ENCODE measurements at places on chromosomes 1 and 21.
A peak's percentile ranks its signal among the peaks of the same experiment; 100 is the strongest.

DNA sequence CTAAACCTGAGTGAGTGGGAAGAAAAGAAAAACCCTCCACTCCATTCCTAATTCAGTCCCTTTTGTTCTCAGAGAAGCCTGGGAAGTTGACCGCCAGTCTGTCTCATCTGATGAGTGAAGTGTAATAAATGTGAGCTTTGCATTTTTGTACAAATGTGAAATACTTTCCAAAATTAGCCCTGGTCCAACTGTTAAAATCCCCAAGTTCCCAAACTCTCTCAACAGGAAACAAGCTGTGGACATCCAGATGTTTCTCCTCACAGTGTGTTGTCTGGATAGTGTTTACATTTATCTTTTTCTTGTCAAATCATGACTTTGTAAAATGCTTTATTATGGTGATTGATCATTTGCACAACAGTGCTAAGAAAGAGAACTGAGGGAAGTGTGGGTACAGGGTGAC, 145.1 kb downstream of the TM2D1 start:
- peaks cover 34% of the 10 kb centered on the region for H3K27me3 ChIP-seq
- no peak for DNase-seq
- H3K36me3 ChIP-seq = no peaks in the 10 kb centered on the region

GRCh38 chr21:29193072-29193471, 62.6 kb downstream of the MAP3K7CL start:
- no peak overlapping the region for H3K27ac ChIP-seq
- no peak overlapping the region for H3K4me3 ChIP-seq
- peaks cover 8% of the 10 kb centered on the region for H3K36me3 ChIP-seq
- no peak for DNase-seq
- no peaks in the 10 kb centered on the region for H3K27me3 ChIP-seq

GRCh38 chr1:44044071-44044801, 13.0 kb upstream of the SLC6A9 start:
- no peak for DNase-seq
- H3K36me3 ChIP-seq = no peaks in the 10 kb centered on the region
- no peak overlapping the region for H3K4me3 ChIP-seq
- peaks cover 23% of the 10 kb centered on the region for H3K27me3 ChIP-seq

GRCh38 chr1:104706631-104707147, 957.0 kb downstream of the AMY1C start:
- DNase-seq = no peak
- peaks cover 5% of the 10 kb centered on the region for H3K4me1 ChIP-seq
- no peak overlapping the region for H3K27ac ChIP-seq
- no peaks in the 10 kb centered on the region for H3K36me3 ChIP-seq
- no peak overlapping the region for H3K4me3 ChIP-seq
- no peaks in the 10 kb centered on the region for H3K27me3 ChIP-seq

DNA sequence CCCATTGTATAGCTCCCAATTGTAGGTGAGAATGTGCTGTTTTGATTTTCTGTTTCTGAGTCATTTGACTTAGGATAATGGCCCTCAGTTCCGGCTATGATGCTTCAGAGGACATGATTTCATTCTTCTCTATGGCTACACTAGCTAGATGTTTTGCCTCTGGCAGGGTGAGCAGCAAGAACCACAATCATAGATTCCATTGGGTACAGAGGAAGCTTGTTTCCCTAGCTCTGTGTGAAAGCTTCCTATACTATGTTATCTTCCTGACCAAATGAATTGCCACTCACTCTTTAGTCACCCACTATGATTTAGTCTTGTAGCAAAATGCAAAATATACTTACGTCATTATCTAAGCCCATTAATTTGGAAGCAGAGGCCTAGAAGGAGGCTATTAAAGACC, 616.3 kb downstream of the PLA2G4A start:
- DNase-seq = no peak
- no peaks in the 10 kb centered on the region for H3K27me3 ChIP-seq
- H3K4me1 ChIP-seq = no peaks in the 10 kb centered on the region
- no peaks in the 10 kb centered on the region for H3K36me3 ChIP-seq
- H3K27ac ChIP-seq = no peak overlapping the region
- H3K4me3 ChIP-seq = no peak overlapping the region

- H3K4me1 ChIP-seq = peaks cover 72% of the 10 kb centered on the region
- H3K36me3 ChIP-seq = peaks cover 80% of the 10 kb centered on the region
- H3K27ac ChIP-seq = peak overlapping the region; percentile 83
- H3K4me3 ChIP-seq = peak overlapping the region; percentile 50
- no peaks in the 10 kb centered on the region for H3K27me3 ChIP-seq
Observed at GRCh38 chr21:34129901-34130715, 56.7 kb downstream of the MRPS6 start.

- H3K4me1 ChIP-seq = peaks cover 13% of the 10 kb centered on the region
- H3K4me3 ChIP-seq = no peak overlapping the region
- no peak for DNase-seq
- no peak overlapping the region for H3K27ac ChIP-seq
- peaks cover 44% of the 10 kb centered on the region for H3K27me3 ChIP-seq
Observed at GRCh38 chr1:20589331-20590278, 708 bp downstream of the CDA start.

GRCh38 chr1:180515364-180515763, 13.0 kb upstream of the ACBD6 start:
- H3K4me1 ChIP-seq = peaks cover 4% of the 10 kb centered on the region
- H3K4me3 ChIP-seq = no peak overlapping the region
- H3K27me3 ChIP-seq = peaks cover 7% of the 10 kb centered on the region
- H3K27ac ChIP-seq = no peak overlapping the region
- DNase-seq = no peak

DNA sequence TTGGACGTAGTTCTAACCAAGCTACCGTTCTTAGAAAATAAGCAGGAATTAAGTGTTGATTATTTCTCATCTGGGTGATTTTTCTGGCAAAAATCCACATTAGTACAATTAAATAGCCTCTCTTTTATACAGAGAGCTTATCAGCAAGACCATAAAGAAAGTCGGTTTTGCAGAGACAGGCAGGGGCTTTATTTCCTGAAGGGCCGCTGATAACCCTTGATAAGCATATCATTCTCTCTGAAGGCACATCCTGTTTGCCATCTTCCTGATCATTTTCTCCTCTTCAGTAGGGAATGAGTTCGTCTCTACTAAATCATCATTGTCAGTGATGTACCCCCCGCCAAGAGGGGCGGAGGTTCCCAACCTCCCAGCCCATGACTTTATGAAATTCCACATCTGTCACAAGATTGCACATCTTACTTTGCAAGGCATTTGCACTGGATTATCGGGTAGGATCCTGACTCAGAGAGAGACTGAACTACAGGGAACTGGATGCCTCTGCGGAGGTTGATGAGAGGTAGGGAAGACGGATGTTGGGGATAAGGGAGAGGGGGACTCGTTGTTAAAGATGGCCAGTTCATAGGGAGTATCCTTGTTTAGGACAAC, 115.7 kb downstream of the KCNJ6 start:
- H3K36me3 ChIP-seq = no peaks in the 10 kb centered on the region
- no peak overlapping the region for H3K27ac ChIP-seq
- DNase-seq = no peak
- H3K4me3 ChIP-seq = no peak overlapping the region

DNA sequence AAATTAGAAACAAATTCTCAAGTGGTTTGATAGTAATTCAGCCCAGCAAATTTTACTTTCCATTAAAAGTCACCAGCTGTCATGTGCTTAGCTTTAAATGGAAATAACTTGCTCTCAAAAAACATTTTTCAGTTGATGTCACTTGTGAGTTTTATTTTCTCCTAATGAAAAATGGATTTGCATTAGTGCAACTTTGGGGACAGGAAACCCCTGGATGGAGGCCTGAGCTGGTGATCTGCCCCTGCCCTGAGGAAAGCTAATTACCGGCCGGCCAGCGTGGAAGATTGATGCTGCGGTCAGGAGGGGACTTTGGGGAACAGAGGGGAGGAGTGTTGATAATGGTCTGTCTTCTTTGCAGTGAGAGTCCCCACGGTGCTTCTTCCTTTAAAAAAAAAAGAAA, 66.8 kb upstream of the ANGPTL1 start:
- no peaks in the 10 kb centered on the region for H3K36me3 ChIP-seq
- H3K27me3 ChIP-seq = no peaks in the 10 kb centered on the region
- no peak overlapping the region for H3K27ac ChIP-seq
- H3K4me1 ChIP-seq = peaks cover 5% of the 10 kb centered on the region
- H3K4me3 ChIP-seq = no peak overlapping the region

- DNase-seq = no peak
- no peaks in the 10 kb centered on the region for H3K27me3 ChIP-seq
- H3K4me3 ChIP-seq = no peak overlapping the region
- H3K4me1 ChIP-seq = no peaks in the 10 kb centered on the region
Observed at GRCh38 chr1:38173848-38174247, 127.3 kb upstream of the POU3F1 start.

GRCh38 chr1:15934211-15935055, 41.5 kb downstream of the ZBTB17 start:
- no peak overlapping the region for H3K4me3 ChIP-seq
- DNase-seq = no peak
- H3K36me3 ChIP-seq = peaks cover 82% of the 10 kb centered on the region
- H3K4me1 ChIP-seq = no peaks in the 10 kb centered on the region
- no peaks in the 10 kb centered on the region for H3K27me3 ChIP-seq
- no peak overlapping the region for H3K27ac ChIP-seq

GRCh38 chr21:35072960-35073359, 23.9 kb upstream of the RUNX1 start:
- no peak for DNase-seq
- H3K36me3 ChIP-seq = no peaks in the 10 kb centered on the region
- H3K4me1 ChIP-seq = no peaks in the 10 kb centered on the region
- no peak overlapping the region for H3K27ac ChIP-seq

- H3K4me1 ChIP-seq = peaks cover 36% of the 10 kb centered on the region
- H3K27ac ChIP-seq = no peak overlapping the region
- DNase-seq = peak; percentile 18
- no peak overlapping the region for H3K4me3 ChIP-seq
- peaks cover 2% of the 10 kb centered on the region for H3K27me3 ChIP-seq
- peaks cover 17% of the 10 kb centered on the region for H3K36me3 ChIP-seq
Observed at GRCh38 chr21:42835211-42835610, 44.1 kb downstream of the WDR4 start.

DNA sequence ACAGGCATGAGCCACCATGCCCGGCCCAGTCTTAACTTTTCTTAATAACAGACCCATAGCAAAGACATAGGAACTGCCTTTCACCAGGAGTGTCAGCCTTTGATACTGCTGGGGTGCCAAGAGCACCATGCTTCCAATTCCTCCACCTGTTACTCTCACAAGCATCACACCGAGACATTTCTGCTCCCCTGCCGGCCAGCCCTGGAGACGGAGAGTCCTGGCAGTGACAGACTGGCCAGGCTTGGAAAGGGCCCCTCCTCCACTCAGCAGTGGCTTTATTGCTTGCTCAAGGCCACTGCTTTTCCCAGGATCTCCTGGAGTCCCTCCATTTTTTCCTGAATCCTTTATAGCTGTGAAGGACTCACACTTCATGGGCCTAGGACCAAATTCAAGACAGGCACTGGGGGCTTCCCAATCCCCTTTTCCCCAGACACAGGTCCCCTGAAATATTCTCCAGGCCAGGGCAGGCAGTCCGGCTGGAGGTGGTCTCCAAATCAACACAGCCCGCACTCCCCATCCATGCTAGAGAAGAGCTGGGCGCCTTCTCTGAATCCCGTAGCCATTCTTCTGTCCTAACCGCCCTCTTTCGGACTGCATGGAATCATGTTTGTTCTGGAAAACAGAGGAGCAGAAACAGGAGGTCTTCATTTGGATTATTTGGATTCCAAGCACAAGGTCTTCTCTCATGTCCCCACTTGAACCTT, 25.5 kb upstream of the PTPRF start:
- no peak overlapping the region for H3K4me3 ChIP-seq
- no peak for DNase-seq

DNA sequence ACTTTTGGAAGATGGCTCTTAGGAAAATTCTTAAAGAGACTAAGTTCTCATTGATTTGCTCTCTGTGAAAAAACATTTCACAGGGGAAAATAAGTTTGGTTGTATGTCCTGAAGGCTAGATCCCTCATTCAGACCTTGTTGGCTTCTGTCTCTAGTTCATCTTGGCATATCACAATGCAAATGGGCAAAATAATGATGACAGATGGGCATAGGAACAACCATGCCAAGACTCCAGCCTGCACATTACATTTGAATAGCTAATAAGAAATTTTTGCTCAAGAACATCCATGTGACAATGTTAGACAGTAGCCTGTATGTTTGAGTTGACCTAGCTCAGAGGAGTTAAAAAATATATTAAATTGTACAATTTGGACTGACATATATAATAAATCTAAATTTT, 292.9 kb downstream of the PLA2G4A start:
- no peak for DNase-seq
- no peak overlapping the region for H3K27ac ChIP-seq
- no peaks in the 10 kb centered on the region for H3K4me1 ChIP-seq
- no peak overlapping the region for H3K4me3 ChIP-seq
- H3K36me3 ChIP-seq = no peaks in the 10 kb centered on the region
- no peaks in the 10 kb centered on the region for H3K27me3 ChIP-seq

GRCh38 chr1:83827741-83828140, 171.2 kb downstream of the TTLL7 start:
- no peaks in the 10 kb centered on the region for H3K36me3 ChIP-seq
- DNase-seq = no peak
- no peaks in the 10 kb centered on the region for H3K4me1 ChIP-seq
- no peaks in the 10 kb centered on the region for H3K27me3 ChIP-seq
- no peak overlapping the region for H3K27ac ChIP-seq

GRCh38 chr1:75152092-75152491, 17.9 kb downstream of the LHX8 start:
- H3K36me3 ChIP-seq = no peaks in the 10 kb centered on the region
- no peak overlapping the region for H3K27ac ChIP-seq
- no peaks in the 10 kb centered on the region for H3K27me3 ChIP-seq
- H3K4me1 ChIP-seq = no peaks in the 10 kb centered on the region
- no peak for DNase-seq

- DNase-seq = no peak
- no peaks in the 10 kb centered on the region for H3K36me3 ChIP-seq
- no peak within 1 kb of the TSS for H3K4me3 ChIP-seq
- peaks cover 9% of the 10 kb centered on the region for H3K27me3 ChIP-seq
- H3K27ac ChIP-seq = no peak within 1 kb of the TSS
Observed at GRCh38 chr1:114695430-114696058, at the start of gene AMPD1. AMPD1 (minus strand) TSS chr1:114695546; CDS start chr1:114695471, 75 bp downstream.

DNA sequence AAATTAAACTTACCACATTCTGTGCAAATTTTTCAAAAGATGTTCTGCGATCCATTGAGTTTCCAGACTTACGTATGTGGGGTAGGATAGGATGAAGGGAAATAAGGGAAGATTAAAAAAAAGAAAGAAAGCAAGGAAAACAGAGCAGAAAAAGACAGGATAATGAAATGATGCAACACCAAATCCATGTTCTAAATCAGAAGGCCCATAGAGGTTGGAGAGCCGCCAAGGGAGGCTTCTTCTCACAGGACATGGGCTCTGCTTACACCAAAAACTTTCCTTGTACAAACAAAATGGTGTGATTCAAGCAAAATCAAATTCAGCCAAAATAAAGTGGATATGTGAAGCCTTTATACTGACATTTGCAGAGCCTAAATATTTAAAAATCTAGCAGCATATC, 189.5 kb upstream of the GREM2 start:
- no peak overlapping the region for H3K4me3 ChIP-seq
- no peak for DNase-seq
- no peaks in the 10 kb centered on the region for H3K36me3 ChIP-seq
- H3K4me1 ChIP-seq = no peaks in the 10 kb centered on the region
- H3K27me3 ChIP-seq = no peaks in the 10 kb centered on the region
- no peak overlapping the region for H3K27ac ChIP-seq

- H3K4me1 ChIP-seq = no peaks in the 10 kb centered on the region
- H3K27ac ChIP-seq = no peak overlapping the region
- no peak for DNase-seq
- H3K36me3 ChIP-seq = no peaks in the 10 kb centered on the region
Observed at GRCh38 chr1:70017770-70018169, 187.6 kb downstream of the LRRC40 start.

All from activated CD8-positive, alpha-beta T cell treated with anti-CD3 and anti-CD28 coated beads, Interleukin-2, amount 10 ng/mL, durations not matched to agents 7 days and 5 days (primary cell).